ENCODE measurements at places on chromosomes 5 and 9.

DNA sequence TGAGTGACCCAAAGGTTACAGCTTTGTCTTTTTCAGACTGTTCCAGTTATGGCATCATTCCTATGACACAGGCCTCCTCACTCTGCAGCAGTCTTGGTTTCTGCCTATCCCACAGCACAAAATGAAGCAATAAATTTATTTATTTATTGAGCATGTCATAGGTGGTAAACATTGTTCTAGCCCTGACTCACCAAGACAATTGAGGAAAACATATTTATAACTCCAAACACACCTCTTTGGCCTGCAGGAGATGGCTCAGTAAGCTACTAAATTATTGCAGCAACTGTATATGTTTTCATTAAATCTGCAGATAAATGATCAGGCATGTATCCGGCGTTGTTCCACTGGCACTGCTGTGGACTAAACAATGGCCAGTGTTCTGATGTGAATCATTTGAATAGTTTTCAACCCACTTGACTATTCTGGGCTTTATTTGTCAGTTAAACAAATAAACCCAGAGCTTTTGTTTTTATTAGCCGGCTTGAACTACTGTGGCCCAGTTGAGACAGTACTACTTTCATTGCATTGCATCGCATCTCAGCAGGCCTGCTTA, 83.2 kb downstream of the FOXD1 start:
- no peak for DNase-seq

DNA sequence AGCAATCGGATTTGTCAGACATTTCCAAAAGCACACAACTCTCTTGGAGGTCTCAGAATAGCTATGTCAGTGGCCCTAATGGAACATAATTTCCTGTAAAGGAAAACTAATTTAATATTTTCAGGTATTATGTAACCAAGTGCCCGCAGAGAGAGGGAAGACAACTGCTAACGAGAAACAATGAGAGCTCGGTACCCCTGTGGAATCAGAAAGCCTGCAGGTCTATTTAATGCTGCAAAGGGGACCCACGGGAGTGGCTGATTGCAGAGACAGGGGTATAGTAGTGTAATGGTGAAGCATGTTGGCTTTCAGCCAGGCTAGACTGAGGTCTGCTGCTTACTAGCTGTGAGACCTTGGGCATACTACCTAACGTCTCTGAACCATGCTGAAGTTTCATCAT, 508.1 kb upstream of the BRINP1 start:
- DNase-seq: no peak

DNA sequence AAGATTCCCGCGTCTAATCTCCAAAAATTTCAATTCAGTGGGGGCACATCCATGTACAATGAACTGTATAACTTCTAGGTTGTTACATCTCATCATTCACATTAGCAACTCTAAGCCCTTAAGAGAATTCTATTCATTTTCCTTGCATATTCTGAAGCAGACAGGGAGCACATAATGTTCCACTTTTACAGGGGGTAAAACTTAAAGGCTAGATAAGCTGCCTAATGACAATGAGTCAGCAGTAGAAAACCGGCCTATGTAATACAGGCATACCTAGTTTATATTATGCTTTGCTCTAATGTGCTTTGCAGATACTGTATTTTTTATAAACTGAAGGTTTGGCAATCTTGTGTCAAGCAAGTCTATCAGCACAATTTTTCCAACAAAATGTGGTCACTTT, 40.4 kb downstream of the PTAR1 start:
- peak; percentile 24 for DNase-seq

GRCh38 chr5:52767217-52767743, 20.4 kb upstream of the ITGA1 start:
- DNase-seq: no peak

DNA sequence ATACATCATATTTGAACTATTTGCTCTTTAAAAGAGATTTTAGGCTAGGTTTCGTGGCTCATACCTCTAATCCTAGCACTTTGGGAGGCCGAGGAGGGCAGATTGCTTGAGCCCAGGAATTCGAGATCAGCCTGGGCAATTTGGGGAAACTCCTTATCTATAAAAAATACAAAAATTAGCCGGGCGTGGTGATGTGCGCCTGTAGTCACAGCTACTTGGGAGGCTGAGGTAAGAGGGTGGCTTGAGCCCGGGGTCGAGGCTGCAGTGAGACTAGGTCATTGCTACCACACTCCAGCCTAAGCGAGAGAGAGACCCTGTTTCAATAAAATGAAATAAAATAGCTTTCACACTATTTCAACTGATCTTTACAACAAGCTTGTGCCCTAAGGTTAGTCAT, 500 bp upstream of the MRPL22 start:
- no peak for DNase-seq

DNA sequence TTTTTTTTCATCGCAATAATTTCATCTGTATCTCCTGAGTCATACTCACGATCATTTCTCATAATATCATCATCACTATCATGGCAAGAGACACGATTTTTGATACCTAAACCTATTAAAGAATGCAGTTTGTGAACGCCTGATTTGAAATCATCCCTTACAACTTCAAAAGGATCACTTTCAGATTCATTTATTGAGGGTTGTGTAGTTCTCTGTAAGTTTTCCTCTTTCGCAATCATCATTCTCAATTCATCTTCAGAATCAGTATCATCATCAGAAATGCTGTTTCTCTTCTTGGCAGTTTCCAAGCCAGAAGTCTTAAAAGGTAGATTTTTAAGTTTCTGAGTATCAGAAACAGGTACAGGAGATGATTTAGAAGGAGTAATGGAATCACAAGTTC, 9.7 kb downstream of the NOL8 start:
- no peak for DNase-seq

GRCh38 chr9:133148199-133149129, 15.2 kb downstream of the GBGT1 start:
- peak; percentile 62 for DNase-seq

GRCh38 chr9:126664900-126665643, 51.3 kb downstream of the LMX1B start:
- DNase-seq: no peak

GRCh38 chr5:15610216-15610615, 110.2 kb downstream of the FBXL7 start:
- DNase-seq: peak; percentile 34

DNA sequence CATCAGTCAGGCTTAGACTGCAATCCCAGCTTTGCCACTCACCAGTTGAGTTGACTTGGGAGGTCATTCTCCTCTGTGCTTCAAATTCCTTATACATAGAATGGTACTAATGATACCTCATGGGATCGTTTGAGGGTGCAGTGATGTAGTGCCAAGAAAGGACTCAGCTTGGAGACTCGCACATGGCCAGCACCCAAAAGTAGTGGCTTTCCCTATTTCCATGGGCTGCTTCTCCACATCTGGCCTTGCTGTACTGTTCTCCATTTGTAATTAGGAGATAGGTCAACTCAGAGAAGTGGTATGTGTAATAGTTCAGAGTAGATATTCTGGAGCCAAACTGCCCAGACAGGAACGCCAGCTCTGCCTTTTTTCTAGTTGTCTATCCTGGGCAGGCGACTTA, 5.5 kb downstream of the CCL19 start:
- no peak for DNase-seq

GRCh38 chr9:91161465-91162300, 200.0 kb downstream of the AUH start:
- no peak for DNase-seq

GRCh38 chr5:133840168-133840567, 128.3 kb downstream of the C5orf15 start:
- no peak for DNase-seq

Data from OCI-M1 (cell line).